ENCODE measurements at places on chromosomes 4 and X. TPM values are rescaled to one million over a fixed set of nuclear protein-coding genes. Genes with fewer than 3 reads are reported as not detected.

The NAP1L2 gene
- 1.7 TPM for total RNA-seq

The HTN3 gene
- not detected for total RNA-seq

The TRIML1 gene
- total RNA-seq = under 0.01 TPM

The SRPX2 gene
- total RNA-seq = 4.0 TPM

The FABP2 gene
- not detected for total RNA-seq

The TRAM1L1 gene
- total RNA-seq = 0.51 TPM

The GPR173 gene
- 0.90 TPM for total RNA-seq

The PRDM8 gene
- 2.1 TPM for total RNA-seq

The USP17L27 gene
- not detected for total RNA-seq

The CDKL2 gene
- 0.13 TPM for total RNA-seq

The CLNK gene
- total RNA-seq = not detected

The TXK gene
- total RNA-seq = under 0.01 TPM

The REPS2 gene
- 6.1 TPM for total RNA-seq

The ARHGEF9 gene
- total RNA-seq = 10.0 TPM

The XK gene
- under 0.01 TPM for total RNA-seq

The ADH4 gene
- total RNA-seq = not detected

The TET2 gene
- 8.0 TPM for total RNA-seq

The SERPINA7 gene
- not detected for total RNA-seq

The FAM156B gene
- total RNA-seq = 3.6 TPM

The DMRTC1 gene
- total RNA-seq = not detected

The ARHGAP36 gene
- not detected for total RNA-seq

The ARHGEF6 gene
- total RNA-seq = 8.9 TPM

The RNF113A gene
- 15.2 TPM for total RNA-seq

The GLRB gene
- 15.7 TPM for total RNA-seq

The PF4V1 gene
- not detected for total RNA-seq

The CCSER1 gene
- 0.13 TPM for total RNA-seq

The HEPH gene
- total RNA-seq = 8.3 TPM

The USP17L10 gene
- total RNA-seq = not detected

The BGN gene
- 70.9 TPM for total RNA-seq

The OTOP1 gene
- not detected for total RNA-seq

The FOXP3 gene
- total RNA-seq = not detected

The RHOH gene
- not detected for total RNA-seq

The OTC gene
- total RNA-seq = 0.26 TPM

The MAGEA2B gene
- total RNA-seq = not detected

The TRIM2 gene
- 13.9 TPM for total RNA-seq

The NXF3 gene
- not detected for total RNA-seq

The MAGEA1 gene
- total RNA-seq = not detected

The DCX gene
- total RNA-seq = not detected
